Dermis microvascular lymphatic vessel endothelial cell (primary cell): ENCODE measurements at places on chromosomes 13 and 19. TPM values are rescaled to one million over a fixed set of nuclear protein-coding genes. Genes with fewer than 3 reads are reported as not detected.

GRCh38 chr13:44807449-44808034 is 181.7 kb downstream of the NUFIP1 start:
- no peak for DNase-seq

Gene ZNF490
- 6.5 and 6.8 TPM in 2 replicates for total RNA-seq

GRCh38 chr13:31793246-31793645 is 53.9 kb downstream of the RXFP2 start:
- peak; percentile 68 for DNase-seq

- no peak for DNase-seq
Measured at GRCh38 chr13:38577048-38577447, 109.8 kb upstream of the FREM2 start.

Gene MAMSTR
- total RNA-seq, result under 0.01 and 0.13 TPM in 2 replicates

DNA sequence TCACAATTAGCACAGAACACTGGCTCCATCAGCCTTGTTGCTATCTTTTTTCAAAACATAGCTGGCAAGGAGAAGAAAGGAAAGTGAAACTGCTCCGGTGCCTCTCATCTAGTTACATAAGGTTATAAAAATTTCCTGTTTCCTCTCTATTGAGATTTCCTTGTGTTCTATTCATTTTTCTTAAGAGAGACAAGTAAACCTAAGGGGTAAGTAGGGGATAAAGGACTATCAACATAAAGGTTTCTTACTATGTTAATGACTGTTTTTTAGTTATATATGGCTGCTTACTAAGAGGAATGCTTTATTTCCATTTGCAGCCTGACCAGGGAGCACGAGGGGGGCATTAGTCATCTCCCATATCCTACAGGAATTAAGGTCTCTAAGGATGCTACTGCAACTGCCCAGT is 73.2 kb upstream of the MLNR start:
- DNase-seq, result peak; percentile 80

DNA sequence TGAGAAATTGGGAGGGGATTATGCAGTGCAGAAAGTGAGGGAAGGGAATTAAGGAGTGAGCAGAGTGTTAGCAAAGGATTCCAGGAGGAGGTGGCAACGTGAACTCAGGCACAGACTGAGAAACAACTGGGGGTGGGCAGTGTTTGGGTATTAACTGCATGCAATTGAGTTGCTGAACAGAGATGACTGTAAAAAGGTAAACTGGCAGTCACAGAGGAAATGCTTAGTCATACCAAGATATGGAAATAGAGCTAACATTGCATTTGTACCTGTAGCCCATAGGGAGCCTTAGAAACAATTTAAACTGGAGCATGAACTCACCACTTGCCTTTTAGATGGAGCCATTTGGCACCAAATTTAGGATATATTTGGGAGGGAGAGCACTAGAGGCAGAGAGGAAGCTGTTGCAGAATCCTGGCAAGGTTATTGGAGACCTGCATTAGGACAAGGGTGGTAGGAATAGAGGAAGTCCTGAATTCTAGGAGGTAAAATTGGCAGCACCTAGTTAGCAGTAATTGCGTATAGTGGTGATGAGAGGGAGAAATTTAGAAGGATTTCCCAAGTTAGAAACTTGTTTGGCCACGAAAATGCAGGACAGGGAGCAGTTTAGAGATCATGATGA is 100.6 kb upstream of the FRY start:
- DNase-seq, result no peak

- DNase-seq, result peak; percentile 78
Measured at GRCh38 chr13:46124967-46125933, 20.4 kb upstream of the CPB2 start.

GRCh38 chr19:29620931-29621351 is 14.9 kb downstream of the POP4 start:
- no peak for DNase-seq

DNA sequence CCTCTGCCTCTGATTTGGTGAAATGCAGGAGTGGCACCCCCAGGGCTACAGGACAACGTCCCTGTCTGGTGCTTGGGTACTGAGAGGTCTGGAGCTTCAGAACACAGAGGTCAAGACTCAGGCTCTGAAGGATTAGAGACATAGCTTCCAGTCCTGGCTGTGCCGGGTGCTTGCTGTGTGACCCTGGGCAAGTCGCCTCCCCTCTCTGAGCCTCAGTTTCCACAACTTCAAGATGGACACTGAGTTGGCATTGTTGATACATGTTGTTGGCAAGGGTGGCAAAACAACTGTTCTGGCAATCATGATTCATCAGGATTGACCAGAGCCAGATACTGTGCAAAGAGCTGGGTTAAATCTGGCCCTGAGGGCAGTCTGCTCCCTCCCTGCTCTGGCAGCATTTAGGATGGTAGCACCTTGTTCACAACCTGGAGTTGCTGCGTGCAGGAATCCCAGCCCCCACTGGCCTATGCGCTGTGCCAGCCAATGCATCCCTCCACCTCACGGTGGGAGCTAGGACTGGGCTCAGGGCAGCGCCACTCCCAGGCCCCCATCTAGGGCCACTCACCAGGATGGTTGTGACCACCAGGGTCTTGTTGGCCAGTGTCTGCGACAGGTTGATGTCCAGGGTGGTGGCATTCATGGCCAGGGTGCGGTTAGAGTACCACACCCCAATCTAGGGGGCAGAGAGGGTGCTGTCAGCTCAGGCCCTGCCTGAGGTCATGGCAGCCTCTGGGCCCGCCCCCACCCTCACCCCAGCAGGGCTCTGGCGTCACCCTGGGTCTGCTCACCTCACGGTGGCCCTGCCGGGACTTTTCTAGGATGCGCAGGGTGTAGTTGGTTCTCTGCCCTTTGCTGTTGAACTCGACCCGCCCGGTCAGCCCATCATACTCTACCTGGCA is 16.7 kb downstream of the GRIK5 start:
- DNase-seq, result no peak

- DNase-seq, result no peak
Measured at GRCh38 chr13:19605161-19605955, 28.1 kb upstream of the MPHOSPH8 start.

Gene ASPDH
- not detected in 2 replicates for total RNA-seq

DNA sequence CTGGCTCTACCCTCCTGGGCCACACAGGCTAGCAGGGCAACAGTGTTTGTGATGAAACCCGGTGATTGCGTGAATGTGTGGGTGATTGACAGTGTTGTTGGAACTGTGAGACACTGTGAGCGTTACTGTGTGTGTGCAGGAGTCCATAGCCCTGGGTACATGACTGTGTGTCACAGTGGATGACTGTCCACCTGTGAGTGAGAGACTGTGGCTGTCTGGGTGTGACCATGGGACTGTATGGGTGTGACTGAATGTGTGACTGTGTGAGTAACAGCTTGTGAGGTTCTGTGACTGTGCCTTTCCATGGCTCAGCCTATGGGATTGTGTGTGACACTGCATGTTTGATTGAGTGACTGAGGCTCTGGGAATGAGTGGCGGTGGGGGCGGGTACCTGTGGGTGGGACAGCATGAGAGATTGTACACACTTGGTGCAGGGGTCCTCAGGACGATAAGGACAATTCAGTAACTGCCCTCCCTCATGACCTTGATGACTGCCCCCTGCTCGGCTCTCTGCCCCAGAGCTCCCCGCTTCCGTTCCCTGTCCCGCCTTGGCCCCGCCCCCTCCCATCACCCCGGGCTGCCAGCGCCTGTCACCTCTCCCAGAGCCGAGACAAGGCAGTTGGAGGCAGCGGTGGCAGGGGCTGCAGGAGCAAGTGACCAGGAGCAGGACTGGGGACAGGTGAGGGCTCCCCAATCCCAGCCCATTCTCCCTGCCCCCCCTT is at the start of gene GIPR:
TSS of gene GIPR (plus strand) at position 602 of the 722 bp plus-strand sequence. CDS start 1,300 bp downstream, outside the sequence.
- DNase-seq, result no peak

Gene PRTN3
- total RNA-seq, result not detected in 2 replicates

GRCh38 chr13:48400850-48401291 is 12.0 kb downstream of the LPAR6 start:
- peak; percentile 92 for DNase-seq

DNA sequence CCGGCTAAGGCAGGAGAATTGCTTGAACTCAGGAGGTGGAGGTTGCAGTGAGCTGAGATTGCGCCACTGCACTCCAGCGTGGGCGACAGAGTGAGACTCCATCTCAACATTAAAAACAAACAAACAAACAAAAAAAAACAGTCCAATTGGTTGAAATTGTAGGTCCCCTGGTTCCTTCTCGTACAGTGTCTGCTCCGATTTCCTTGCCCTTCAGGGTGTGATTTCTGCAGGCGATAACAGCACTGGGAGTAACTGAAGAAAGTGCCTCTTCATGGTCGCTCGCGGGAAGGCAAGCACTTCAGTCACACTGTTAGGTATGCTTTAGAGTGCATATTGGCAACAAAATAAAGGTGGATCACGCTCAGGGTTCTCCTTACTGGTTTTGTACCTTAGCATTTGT is 39.7 kb downstream of the TPT1 start:
- DNase-seq, result no peak

Gene TTYH1
- under 0.01 TPM in 1 of 2 replicates, not detected in the other for total RNA-seq

DNA sequence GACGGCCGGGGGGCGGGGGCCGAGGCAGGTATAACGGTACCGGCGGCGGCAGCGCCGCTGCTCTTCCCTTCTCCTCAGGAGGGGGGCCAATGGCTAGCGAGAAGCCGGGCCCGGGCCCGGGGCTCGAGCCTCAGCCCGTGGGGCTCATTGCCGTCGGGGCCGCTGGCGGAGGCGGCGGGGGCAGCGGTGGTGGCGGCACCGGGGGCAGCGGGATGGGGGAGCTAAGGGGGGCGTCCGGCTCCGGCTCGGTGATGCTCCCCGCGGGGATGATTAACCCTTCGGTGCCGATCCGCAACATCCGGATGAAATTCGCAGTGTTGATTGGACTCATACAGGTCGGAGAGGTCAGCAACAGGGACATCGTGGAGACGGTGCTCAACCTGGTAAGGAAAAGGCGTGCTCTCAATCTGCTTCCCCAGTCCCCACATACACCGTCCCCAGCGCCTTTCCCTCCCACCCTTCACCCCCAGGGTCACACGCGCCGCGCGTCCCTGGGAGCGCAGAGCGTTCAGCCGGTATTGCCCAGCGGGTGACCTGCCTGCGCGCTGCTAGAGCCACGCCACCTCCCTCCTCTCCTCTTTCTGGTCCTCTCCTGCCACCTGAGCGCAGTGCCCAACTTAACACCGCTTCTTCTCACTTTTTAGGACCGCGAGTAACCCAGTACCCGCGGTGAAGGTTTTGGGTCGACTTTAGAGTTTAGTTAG is 814 bp downstream of the NBEA start:
- DNase-seq, result no peak

GRCh38 chr19:55632463-55632834 is 8.1 kb upstream of the ZNF784 start:
- peak; percentile 90 for DNase-seq

DNA sequence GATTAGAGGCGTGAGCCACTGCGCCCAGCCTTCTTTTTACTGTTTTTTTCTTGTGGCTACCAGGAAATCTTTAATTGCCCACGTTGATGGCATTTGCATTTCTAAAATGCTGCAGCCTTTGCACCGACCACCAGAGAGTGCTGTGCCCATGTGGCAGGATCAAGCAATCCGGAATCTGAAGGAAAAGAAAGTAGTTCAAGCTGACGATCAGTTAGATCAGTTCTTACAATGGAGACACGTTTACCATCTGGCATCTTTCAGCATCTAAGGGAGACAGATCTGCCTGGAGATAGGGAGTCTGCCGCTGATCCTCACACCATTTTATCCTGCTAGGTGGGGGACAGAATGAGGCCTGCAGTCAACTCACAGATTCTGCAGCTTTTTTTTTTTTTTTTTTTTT is 19.9 kb downstream of the TINCR start:
- DNase-seq, result no peak

Gene LAIR1
- total RNA-seq, result not detected in 2 replicates

DNA sequence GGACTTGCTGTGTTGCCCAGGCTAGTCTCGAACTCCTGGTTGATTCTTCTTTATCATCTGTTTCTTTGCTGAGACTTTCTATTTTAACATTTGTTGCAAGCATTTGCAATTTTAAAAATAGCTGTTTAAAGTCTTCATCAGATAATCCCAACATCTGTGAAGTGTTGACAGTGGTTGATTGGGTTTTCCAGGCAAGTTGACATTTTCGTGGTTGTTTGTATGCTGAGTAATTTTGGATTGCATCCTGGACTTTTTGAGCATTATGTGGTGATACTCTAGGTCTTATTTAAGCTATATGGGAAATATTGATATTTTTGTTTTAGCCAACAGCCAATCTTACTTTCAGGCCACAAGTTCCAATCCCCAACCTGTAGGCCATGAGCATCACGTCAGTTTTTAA is 25.1 kb downstream of the AP1M1 start:
- DNase-seq, result no peak

Gene GARIN5A
- 0.13 and 0.25 TPM in 2 replicates for total RNA-seq

DNA sequence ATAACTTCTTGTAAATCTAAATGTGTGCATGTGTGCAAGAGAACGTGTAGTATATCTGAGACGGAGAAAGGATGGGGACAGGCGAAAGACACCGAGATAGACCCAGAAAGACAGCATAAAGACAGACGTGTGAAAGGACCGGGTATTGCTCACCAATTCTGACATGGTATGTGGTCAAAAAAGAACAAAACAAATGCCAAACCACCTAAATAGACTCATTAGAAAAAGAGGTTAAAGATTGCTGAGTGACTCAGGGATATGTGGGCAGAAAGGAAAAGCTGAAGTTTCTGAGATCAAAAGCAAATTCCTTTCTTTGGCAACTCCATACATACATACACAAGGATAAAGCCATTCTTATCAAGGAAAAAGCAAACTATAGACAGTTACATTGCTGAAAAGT is 179.7 kb upstream of the TSC22D1 start:
- no peak for DNase-seq

Gene ZNF541
- 0.39 and 0.63 TPM in 2 replicates for total RNA-seq

DNA sequence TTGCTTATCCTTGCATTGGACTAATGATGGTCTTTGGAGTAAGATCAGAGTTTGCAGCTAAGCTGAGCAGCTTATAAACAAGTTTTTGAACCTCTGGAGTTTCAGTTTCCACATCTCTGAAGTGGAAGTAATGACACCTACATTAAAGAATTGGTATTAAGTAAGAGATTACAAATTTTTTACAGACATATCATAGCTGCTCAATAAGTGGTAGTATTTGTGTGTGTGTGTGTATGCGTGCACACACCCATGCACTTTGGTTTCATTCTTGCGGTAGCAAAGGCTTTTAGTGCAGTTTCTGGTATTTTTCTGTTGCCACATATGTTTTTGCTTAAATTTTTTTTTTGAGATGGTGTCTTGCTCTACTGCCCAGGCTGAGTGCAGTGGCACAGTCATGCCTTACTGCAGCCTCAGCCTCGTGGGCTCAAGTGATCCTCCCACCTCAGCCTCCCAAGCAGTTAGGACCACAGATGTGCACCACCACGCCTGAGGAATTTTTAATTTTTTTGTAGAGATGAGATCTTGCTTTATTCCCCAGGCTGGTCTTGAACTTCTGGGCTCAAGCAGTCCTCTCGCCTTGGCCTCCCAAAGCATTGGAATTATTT is 4.5 kb downstream of the NAA16 start:
- no peak for DNase-seq

DNA sequence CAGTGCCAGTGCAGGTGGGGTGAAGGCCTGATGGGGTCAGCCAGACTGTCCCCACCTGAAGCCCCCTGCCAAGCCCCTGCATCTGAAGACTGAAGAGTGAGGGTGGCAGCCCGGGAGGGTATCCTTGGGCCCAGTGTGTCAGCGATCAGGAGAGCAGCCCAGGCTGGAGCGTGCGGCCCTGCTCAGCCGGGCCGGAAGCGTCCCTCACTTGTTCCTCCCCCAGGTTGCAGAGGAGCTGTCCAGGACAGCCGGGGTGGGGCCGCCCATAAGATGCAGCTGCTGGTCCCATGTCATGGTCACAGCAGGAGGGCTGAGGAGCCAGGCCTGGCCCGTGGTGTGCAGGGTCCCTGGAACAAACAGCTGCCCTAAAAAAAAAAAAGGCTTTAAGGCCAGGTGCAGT is 55.4 kb downstream of the KDM4B start:
- no peak for DNase-seq

Gene F2RL3
- total RNA-seq, result 2.6 and 13.9 TPM in 2 replicates
